ENCODE measurements at places on chromosomes 7 and 10. TPM values are rescaled to one million over a fixed set of nuclear protein-coding genes. Genes with fewer than 3 reads are reported as not detected.

The FAM170B gene
- polyA plus RNA-seq: not detected

The BEND7 gene
- 9.9 TPM for polyA plus RNA-seq

The SYT15B gene
- 0.65 TPM for polyA plus RNA-seq

The RAB19 gene
- not detected for polyA plus RNA-seq

- no peak for DNase-seq
These were observed 34.5 kb downstream of the CREB3L2 start for GRCh38 chr7:137967143-137968018.

- no peak for DNase-seq
These were observed 35.2 kb downstream of the ZNF487 start for GRCh38 chr10:43471935-43472720.

- DNase-seq: no peak
These were observed 30.6 kb upstream of the FGFR2 start for GRCh38 chr10:121628859-121629258.

The GPR85 gene
- polyA plus RNA-seq: 1.8 TPM

The ZNF467 gene
- polyA plus RNA-seq: 6.1 TPM

The HSPA12A gene
- 9.6 TPM for polyA plus RNA-seq

DNA sequence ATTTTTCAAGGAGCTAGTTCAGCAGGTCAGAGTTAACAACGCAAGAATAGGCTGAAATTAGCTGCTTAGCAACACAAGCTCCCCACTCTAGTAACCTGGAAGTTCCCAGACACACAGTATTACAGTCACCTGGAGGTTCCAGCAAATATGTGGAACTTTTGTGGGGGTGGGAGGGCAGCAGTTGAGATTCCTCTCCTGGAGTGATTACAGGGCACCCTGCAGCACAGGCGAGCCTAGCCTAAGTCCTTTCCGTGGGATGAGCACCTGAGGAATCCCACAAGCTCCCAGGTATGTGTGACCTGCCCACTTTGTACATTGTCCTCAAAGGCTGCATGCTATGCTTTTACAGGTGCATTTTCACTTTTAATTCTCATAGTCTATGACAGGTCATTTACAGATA, 13.6 kb downstream of the TPK1 start:
- DNase-seq: no peak

DNA sequence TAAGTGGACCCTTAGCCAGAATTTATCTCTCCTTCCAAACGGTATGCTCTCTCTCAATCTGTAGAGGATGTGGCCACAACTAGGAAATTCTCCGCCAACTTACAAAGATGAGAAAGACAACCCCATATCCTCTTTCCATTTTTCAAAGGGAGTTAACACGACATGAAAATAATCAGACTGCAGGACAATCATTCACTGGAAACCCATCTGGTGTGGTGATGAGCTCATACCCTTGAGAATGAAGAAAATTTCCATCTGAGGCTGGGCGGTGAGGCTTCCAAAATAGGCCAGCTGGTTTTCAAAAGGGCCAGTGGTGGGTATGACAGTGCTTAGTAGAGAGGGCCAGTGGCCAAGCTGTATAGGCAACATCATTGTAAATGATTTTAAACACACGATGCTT, 369.6 kb downstream of the FRMD4A start:
- no peak for DNase-seq

- no peak for DNase-seq
These were observed 343.5 kb downstream of the LRMDA start for GRCh38 chr10:75774783-75775490.

DNA sequence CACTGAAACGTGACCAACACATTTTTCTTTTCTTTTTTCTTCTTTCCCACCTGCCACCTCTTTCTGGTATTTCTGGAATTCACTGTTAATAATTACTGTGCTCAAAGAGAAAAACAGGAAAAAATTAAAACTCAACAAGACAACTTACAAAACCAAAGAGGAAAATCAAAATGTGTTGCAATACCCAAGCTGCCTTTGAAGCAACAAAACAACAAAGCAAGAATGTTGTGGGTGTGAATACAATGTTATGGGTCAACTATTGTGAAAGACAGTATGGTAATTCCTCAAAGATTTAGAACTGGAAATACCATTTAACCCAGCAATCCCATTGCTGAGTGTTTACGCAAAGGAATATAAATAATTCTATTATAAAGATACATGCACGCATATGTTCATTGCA, 415.1 kb downstream of the GFRA1 start:
- DNase-seq: no peak
